ENCODE measurements at places on chromosomes 11 and 22.

DNA sequence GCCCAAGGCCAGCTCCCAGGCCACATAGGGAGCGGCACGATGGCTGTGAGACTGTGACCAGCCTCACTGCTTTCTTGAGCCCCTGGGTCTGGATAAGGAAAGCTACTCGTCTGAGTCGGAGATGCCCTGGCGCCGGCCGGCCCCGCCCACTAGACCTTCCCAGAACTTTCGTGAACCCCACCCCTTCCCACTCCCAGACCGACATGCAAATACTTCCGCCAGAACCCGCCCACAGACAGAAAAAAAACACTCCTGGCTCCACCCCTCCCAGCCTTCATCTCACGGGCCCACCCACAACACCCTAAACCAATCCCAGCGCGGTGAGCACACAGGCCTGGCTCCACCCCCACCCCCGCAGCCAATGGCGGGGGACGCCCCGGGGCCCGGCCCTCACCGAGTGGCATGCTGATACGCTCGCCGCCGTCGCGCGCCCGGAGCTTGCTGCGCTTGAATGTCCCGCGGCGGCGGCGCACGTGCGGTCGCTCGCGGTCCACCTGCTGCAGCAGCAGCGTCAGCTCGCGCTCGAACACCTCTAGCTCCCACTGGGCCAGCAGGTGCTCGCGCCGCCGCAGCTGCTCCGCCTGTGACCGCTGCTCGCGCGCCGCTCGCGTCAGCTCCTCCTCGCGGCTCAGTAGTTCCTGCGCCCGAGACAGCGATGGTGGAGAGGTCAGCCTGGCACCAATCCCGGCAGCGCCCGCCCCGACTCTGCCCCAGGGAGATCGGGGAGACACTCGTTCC, 7.0 kb downstream of the MAP3K11 start:
- DNase-seq = no peak

- no peak for DNase-seq
These were observed 13.0 kb downstream of the OR52N4 start for GRCh38 chr11:5767056-5767455.

DNA sequence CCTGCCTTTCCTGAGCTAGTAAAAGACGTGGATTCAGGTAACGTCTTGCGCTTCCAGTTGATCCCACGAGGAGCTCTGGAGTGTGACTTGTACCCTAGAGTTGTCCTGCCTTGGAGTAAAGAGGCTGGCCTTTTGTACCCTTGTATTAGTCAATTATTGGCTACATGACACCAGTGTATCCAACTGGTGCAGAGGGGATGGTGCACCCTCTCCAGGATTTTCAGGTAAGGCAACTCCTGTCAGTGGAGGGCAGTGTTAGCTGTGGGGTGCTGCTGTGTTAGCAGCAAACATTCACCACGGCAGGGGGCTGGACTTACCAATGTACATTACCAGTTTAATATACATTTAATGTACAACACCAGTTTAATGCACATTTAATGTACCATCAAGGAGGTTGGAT, 233.5 kb downstream of the MIAT start:
- no peak for DNase-seq

GRCh38 chr11:29334776-29335130, 682.1 kb downstream of the KCNA4 start:
- no peak for DNase-seq

GRCh38 chr11:103537904-103538502, 428.8 kb downstream of the DYNC2H1 start:
- DNase-seq = no peak

GRCh38 chr11:69010964-69011623, 2.0 kb downstream of the MRGPRF start:
- DNase-seq = no peak

DNA sequence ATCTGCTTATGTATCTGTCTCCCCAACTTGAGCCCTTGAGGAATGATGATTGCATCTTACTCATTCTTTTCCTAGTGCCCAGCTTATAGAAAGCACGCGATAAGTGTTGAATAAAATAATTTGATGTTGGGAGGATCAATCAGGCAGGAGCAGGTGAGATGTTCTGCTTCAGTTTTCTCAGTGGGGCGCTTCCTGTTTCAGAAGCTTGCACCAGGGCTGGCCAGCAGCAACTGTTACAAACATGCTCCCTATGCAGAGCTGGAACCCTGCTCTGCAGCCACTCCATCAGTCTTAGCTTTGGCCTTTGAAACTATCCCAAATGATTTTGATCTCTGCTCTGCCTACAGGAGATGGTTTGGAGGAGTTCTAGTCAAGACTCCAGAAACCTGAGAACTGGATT, 3.9 kb downstream of the ENDOD1 start:
- no peak for DNase-seq

DNA sequence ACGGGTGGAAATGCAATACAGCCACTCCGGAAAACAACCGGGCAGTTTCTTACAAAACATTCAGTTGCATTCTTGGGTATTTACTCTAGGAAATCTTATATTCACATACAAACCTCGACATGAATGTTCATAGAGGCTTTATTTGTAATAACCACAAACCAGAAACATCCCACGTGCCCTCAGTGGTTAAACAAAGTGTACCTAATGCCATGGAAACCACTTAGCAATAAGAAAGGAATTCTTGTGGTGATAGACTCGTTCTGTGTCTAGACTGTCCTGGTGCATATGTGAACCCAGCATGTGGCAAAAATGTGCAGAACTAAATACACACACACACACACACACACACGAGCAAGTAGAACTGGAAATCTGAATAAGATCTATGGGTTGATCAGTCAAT, 1073.3 kb downstream of the TBC1D22A start:
- no peak for DNase-seq

- no peak for DNase-seq
These were observed 941 bp downstream of the CLCF1 start for GRCh38 chr11:67372321-67372992.

GRCh38 chr22:19448076-19448607, 631 bp upstream of the C22orf39 start:
- DNase-seq = peak; percentile 85

DNA sequence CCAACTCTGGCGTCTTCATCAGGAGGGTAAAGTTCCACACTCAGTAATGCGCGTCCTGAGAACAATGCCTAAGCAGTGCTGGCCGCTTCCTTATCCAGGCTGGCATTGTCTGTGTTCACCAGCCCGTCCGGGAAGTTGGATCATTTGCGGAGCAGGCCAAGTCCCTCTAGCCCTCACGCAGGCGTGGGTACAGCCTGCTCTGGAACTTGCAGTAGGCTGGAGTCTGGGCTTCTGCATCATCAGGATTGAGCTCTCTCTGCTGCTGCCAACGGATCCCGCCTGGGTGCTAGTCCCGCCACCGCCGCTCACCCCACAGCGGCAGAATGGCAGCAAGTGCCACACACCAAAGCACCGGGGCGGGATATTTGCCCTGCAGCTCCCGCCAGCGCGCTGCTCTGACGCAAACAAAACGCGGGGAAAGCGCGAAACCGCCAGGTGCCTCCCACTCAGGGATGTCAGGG, 29.0 kb downstream of the GLYATL1 start:
- DNase-seq = no peak

- DNase-seq = no peak
These were observed 3.7 kb downstream of the PTPRCAP start for GRCh38 chr11:67433536-67434394.

DNA sequence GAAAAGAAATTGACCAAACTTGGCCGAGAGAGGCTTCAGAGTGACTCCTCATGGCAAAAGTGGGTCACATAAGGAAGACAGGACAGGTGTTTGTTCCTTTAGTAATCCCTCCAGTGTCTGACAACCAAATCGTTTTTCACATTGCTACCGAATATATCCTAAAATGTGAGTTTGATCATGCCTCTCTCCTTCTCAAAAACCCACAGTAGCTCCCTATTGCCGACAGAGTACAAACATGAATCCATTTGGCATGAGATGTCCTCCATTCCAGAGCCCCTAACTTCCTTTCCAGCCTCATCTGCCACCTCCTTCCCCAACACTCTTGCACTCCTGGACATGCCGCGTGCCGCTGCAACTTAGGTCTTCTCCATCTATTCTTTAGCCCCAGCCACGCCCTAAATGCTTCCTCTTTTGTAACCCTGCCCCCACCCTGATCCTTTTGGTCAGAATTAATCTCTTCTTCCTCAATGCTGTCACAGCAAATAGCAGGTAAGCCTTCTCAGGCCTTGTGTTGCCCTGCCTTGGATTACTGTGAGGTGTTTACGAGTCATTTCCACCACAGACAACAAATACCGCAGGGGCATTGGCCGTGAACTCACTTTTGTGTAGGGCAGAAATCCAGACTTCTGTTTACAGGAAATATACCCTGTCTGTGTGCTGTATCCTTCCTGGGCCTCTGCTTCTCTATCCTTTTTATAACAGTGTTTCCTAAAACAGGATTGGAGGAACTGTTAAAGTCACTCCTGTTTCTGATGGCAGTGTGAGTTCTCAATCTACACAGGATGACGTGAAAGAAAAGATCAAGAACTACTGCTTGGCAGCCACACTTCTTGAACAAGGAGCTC, 66.0 kb upstream of the FTH1 start:
- DNase-seq = no peak

DNA sequence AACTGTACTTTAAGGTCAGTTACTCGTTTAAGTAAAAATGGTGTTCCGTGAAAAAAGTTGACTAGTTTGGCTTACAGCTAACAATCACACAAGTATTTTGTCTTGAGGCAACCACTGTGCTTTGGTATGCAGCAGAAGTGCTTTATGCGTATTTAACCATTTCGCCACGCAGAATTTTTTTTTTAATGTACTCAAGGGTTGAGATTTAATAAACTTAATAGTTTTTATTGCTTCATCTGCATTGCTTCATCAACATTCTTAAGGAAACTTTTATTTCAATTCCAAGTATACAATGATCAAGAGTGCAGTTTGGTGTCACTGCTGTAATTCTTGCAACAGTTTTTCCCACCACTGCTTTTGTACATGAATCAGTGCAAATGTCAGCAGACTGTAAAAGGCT, 66.4 kb downstream of the ZNRF3 start:
- DNase-seq = no peak

DNA sequence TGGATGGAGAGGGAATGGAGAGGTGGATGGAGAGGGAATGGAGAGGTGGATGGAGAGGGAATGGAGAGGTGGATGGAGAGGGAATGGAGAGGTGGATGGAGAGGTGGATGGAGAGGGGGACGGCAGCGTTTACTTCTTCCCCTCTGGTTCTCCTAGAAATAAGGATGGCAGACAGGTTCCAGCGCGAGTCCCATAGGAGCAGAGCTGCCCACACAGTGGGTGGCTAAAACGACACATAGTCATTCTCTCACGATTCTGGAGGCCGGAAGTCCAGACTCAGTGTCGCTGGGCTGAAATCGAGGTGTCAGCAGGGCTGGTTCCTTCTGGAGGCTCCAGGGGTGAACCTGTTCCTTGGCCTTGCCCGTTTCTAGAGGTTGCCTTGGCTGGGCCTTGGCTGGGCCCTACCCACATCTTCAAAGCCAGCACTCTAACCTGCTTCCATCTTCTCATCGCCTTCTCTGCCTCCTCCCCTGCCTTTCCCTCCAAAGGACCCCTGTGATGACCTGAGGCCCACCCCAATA, 12.7 kb upstream of the CTSD start:
- DNase-seq = no peak

- peak; percentile 77 for DNase-seq
These were observed 75.7 kb downstream of the GRAMD1B start for GRCh38 chr11:123505546-123506299.

DNA sequence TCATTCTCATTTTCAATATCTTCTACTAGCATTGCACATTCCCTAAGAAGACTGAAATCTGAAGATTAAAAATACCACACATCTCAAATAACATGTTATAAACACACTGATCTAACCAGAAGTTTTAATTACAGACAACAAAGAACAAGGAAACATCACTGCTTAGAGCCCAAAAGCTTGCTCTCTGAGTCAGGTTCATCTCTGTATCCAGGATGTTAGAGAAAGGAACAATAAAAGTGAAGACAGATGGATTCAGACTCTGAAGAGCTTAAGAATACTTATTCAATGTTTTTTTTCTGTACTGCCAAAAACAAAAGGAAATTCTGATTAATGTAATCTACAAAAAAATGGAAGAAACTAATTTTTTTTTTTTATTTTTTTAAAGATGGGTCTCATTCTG, 16.5 kb downstream of the RDX start:
- DNase-seq = no peak

DNA sequence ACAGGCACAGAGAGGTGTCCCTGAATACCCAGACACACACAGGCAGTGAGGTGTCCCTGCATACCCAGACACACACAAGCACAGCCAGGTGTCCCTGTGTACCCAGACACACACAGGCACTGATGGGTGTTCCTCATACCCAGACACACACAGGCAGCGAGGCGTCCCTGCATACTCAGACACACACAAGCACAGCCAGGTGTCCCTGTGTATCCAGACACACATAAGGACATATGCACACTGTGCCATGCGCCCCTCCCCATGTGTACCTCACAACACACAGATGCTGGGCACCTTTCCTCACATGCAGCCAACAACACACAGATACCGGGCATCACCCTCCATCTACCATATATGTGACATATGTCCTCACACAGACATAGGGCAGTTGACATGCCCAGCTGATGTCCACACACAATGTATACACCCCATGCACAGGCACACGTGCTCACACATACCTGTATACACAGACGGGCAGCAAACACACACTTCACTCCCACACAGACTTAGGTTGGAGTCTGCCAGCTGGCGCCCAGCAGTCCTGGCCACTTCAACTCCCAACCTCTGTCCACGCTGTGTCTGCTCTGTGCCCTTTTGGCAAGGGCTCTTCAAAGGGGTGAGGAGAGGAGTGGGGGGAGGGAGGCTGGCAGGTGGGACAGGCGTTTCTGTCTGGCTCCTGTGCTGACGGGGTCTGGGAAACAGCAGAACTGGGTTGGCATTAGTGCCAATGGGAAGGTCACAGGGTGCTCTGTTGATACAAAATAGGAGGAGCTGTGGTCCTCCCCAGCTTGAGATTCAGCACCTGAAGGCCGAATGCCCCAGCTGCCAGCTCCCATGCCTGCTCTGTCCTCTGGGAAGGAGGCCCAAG, 69.4 kb upstream of the ALX4 start:
- DNase-seq = no peak

DNA sequence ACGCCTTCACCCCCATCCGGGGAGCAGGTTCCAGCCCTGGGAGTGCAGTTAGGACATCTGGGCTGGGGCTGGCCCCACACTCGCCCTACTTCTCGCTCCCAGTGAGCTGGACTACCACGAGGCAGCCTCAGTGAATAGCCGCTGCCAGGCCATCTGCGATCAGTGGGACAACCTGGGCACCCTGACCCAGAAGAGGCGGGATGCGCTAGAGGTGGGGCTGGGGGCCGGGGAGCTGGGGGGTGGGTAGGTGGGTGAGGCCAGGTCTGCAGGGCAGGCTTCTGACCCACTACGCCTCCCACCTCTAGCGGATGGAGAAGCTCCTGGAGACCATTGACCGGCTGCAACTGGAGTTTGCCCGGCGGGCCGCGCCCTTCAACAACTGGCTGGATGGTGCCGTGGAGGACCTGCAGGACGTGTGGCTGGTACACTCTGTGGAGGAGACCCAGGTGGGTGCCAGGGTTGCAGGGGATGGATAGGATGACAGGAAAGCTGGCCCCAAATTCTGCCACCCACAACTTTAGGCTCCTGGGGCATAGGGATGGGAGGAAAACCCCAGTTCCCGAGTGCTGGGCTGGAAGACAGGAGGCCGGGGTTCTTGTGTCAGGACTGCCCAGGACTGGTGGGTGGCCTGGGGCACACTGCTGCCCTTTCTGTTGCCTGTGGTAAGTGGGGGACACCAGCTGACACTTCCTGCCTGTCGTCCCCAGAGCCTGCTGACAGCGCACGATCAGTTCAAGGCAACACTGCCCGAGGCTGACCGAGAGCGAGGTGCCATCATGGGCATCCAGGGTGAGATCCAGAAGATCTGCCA, 8.3 kb downstream of the CTSF start:
- DNase-seq = no peak

GRCh38 chr11:122267602-122268001, 151.6 kb upstream of the BLID start:
- no peak for DNase-seq

Data from NCI-H524 treated with DMSO at 0.1 percent for 48 hours (cell line).